ENCODE measurements at places on chromosomes 7 and 10.

DNA sequence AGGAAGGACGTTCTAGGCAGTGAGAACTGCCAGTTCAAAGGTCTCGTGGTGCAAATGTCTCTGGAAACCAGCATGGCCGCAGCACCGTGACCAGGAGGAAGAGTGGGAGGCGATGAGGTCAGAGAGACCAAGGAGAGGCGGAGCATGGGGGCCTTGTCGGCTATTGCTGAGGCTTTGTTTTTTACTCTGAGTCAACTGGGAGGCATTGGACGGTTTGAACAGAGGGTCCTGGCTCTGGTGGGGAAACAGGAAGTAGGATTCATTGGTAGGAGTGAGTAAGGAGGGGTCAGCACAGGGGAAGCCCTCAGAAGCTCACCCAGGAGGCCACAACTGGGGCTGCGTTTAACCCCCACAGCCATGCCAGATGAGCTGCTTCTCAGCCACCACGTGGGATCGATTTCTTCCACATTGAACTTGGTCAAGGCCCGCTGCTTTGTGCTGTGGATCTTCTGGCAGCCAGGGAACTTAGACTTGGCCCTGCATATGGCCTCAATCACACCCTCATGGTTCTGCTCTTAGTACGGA lies 22.2 kb upstream of the SH2B2 start:
- no peak for DNase-seq

- DNase-seq = peak; percentile 80
Measured at GRCh38 chr7:47266131-47266706, 315.7 kb downstream of the TNS3 start.

DNA sequence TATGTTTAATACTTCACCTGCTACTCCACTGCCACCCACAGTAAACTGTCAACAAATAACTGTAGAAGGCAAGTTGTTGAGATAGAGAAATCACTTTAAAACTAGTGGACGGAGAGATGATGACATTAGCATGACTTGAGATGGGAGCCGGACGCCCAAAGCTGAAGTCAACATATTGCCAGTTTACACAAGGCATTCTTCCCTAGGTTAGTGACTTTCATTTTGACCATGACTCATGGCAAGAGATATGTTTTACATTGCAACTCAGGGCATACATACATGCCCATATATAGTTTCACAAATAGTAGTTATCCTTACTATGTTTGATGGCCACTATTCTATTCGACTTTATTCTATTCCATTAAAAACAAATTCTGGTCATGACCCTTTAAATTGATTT lies 296.6 kb downstream of the PLXNA4 start:
- DNase-seq = no peak

DNA sequence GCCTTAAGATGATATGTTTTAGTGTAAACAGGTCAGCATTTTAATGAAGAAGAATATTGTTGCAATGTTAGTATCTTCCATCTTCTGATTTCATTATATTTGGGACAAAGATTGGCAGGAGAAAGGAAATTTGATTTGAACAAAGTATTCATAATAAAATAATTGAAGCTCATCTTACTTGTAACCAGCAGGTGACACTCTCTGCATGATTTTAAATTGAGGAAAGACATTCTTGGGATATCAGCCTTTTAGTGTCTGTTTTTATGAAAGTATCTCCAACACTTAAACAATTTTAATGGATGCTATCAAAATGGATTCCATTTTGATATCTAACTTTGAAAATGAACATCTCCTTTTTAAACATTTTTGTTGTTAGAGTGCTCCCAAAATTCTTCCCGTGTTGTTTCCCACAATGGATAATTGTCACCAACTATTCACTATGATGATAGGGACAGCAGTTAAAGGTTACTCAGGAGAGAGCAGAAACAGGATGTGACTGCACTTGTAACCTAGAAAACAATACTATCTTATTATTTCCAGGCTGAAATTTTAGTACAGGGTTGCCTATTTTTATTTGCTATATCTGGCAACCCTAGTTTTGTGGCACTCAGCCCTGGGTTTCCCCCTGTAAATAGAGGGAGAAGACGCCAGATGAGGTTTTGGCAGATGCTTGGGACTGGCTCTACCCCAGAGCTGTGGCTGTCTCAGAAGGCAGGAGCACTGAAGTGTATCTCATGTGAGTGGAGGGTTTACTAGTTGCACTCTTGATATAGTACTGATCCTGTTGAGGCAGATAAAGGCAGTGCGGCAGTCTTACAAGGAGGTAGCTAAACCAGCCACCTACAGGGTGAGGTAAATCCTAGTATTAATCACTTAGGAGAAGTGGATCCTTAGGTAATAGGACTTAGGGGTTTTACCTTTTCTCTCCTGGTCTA lies 31.0 kb upstream of the ABCB4 start:
- DNase-seq = no peak

DNA sequence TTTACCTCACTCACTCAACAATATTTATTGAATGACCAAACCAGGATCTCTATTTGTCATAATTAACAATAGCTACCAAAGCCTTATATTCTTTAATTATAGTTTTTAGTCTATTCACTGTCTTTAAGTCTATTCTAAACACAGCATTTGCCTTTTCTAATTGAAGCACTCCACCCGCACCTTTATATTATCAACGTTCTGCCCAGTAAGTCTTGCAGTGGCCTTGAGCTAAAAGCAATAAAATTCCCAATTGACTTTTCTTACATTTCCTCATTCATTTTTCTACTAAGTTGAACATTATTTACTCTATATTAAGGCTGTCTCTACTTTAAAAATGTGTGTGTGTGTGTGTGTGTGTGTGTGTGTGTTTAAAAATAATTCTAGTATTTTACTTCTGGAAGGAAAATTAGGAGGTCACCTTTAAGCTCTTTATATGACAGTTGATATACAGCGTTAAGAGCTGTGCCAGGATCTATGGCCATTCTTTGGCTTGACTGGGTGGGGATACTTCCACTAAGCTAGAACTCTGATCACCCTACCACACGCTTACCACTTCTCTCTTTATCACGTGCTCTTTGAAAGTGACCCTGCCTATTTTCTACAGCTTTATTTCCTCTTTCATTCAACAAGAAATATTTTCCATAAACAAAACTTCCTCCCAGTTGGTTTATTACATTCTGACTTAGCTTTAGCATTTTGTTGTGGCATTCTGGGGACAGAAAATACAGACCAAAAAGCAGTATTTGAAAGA lies 8.8 kb downstream of the PAPSS2 start:
- no peak for DNase-seq

GRCh38 chr10:78033387-78033636 lies 351 bp upstream of the RPS24 start:
- no peak for DNase-seq

- DNase-seq = no peak
Measured at GRCh38 chr10:69088801-69089501, 1.0 kb downstream of the SRGN start.

- DNase-seq = no peak
Measured at GRCh38 chr10:128804411-128804810, 662.6 kb upstream of the MGMT start.

DNA sequence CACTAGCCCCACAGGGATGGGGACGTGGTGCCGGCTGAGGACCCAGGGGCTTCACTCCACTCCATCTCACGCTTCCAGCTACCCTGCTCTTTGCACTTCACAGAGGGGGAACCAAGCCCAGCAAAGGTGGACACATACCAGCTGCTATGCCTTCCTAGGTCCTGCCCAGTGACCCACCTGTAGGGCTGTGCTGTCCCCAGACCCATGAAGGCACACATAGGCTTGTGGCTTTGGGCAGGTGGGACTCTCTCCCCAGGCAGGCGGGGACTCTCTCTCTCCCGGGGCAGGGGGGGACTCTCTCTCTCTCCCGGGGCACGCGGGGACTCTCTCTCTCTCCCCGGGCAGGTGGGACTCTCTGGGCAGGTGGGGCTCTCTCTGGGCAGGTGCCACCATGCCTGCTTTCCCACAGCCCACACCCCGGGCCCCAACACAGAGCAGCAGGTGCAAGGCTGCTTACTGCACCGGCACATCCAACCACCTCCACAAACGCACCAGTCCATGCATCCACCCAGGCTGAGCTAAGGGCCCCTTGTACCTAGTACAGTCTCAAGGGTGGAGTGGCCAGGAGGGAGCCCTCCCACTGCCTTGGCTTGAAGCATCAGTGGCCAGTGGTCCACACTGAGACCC lies 13.8 kb upstream of the GPR146 start:
- DNase-seq = no peak

DNA sequence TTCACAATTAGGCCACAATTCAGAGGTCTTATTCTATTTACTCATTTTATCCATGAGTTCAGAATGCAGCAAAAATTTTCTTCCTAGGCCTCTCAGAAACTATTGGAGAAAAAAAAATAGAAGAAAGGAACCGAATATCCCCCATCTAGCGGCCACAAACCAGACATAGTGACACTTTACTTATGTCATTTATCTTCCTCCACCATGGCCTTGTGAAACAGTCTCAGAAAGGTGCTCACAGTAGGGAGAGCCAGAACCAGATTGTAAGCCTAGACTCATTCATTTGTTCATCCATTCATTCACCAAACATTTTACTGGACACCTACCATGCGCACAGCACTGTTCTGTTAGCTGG lies 16.0 kb downstream of the CREB3L2 start:
- no peak for DNase-seq

DNA sequence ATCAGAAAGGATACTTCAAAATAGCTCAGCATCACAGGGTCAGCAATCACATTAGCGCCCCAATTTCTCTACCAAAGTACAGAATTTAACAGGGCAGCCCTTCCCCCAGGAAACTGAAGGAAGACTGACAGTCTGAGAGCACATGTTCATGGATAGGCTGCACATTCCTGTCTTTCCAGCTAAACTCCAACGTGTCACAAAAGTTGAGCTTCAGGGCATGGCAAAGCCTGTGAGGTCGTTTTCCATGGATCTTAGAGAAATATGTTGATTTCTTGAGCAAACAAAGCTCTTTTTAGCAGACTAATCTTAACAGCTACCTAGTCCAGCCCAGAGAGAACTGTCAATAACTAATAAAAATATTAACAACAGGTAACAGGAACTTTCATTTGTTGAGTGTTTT lies 207.9 kb downstream of the GRM3 start:
- DNase-seq = no peak

GRCh38 chr10:89030791-89031190 lies 40.2 kb downstream of the FAS start:
- no peak for DNase-seq

GRCh38 chr7:158397885-158398284 lies 189.7 kb downstream of the PTPRN2 start:
- DNase-seq = no peak

DNA sequence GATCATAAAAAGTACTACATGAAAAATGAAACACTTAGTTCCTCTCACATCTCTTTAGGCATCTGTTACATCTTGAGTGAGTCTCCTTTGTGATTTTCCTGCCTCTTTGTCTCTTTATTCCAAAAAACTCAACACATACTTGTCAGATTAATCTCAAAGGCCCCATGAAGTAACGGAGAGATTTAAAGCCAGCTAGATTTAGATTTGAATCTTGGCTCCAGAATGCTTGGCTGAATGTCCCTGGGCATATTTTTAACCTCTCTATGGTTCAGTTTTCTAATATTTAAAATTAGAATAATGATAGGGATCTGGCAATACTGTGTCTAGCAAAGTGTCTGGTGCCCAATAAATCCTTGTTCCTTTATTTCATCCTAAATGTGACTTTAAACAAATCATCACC lies 140.0 kb downstream of the DGKB start:
- no peak for DNase-seq

DNA sequence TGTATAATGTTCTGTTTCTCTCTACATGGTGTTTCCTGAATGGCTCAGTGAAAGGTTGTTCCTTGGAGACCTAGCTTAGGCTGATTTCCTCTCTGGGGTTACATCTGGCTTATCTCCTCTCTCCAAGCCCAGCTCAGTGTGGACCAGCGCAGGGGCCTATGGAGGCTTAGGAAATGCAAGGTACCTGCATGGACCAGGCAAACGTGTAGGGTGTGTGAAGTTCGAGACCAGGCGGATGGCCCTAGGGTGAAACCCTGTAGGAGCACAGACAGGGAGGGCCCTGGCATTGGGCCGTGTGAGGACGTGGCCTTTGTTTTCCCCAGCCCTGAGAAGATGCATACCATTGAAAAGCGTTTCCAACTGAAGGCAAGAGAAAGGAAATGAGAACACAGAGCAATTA lies 59.0 kb downstream of the DOCK1 start:
- DNase-seq = no peak

- no peak for DNase-seq
Measured at GRCh38 chr10:44922796-44923545, 11.8 kb downstream of the TMEM72 start.

- DNase-seq = no peak
Measured at GRCh38 chr7:153017223-153017622, 257.7 kb downstream of the ACTR3B start.

DNA sequence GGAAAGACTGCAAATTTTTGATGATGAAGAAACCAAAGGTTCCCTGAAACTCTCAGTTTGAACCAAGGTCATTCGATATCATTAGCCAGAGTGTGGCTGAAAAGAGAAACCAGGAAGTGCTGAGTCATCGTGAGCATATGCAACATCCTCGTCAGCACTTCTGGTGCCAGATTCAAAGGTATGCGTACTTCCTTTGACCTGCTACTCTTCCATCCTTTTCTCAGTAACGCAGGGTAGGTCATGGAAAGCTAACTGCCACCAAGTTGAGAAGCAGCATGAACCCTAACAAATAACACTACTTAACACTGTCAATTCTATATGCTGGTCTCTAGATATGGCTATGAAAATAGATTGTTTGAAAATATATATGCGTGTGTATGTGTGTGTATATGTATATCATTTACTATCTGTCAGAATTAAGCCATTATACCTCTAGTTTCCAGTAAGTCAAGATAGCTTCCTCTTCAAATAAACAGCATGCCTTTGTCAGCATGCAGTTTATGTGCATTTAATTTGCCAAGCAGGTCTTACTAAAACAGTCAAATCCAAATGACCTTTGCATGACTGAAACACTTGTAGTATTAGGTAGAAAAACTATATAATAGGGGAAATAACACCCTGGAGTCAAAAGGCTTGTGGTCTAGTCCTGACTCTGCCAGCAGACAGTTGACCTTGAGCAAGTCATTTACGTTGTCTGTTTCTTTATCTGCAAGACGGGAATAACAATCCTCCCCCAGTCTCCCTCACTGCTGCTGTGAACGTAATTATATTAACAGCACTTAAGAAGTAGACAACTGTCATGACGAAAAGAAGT lies 26.4 kb downstream of the CDK6 start:
- peak; percentile 88 for DNase-seq

GRCh38 chr7:27802999-27803398 lies 63.0 kb downstream of the TAX1BP1 start:
- DNase-seq = no peak

GRCh38 chr7:74013539-74014272 lies 14.3 kb upstream of the ELN start:
- no peak for DNase-seq

DNA sequence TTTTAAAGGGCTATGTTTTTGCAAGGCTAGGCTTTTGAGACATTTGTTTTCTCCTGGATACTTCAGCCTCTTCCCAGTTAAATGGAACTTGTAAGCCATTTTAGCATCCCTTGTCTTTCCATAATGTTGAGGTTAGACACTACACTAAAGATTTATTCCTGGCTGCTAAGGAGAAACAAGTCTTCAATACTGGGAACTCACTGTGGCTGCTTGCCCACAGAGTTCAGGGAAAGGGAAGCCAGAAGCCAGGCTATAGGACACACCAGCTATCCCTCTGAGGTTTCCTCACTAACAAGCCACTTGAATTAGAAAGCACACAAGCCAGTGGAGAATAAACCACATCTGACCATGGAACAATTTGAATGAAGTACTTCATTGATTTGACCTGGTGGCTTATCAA lies 421.7 kb upstream of the CHRM2 start:
- no peak for DNase-seq

Measured in urothelium cell line (cell line).